ENCODE measurements at places on chromosomes 5 and 9.

GRCh38 chr5:132556153-132556762 is 519 bp upstream of the RAD50 start:
- no peak for DNase-seq

GRCh38 chr5:95733107-95733665 is 2.0 kb downstream of the RHOBTB3 start:
- no peak for DNase-seq

DNA sequence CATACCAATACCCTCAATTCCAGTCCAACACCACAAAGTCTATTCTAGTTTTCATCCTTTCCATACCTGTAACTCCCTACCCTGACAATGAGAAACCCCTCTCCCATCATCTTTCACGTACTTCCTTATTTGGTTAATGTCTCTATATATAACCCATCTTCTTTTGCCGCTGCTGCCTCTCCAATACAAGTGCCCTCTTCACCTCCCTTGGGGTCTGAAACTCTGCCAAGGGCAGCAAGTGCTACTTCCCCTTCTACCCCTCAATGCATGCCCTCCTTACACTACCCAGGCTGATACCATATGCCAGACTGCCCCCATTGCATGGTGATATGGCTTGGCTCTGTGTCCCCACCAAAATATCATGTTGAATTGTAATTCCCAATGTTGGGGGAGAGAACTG is 24.4 kb upstream of the SMIM15 start:
- DNase-seq, result no peak

GRCh38 chr5:14225173-14225834 is 82.2 kb downstream of the TRIO start:
- DNase-seq, result no peak

- DNase-seq, result no peak
These were observed 32.5 kb upstream of the N4BP3 start for GRCh38 chr5:178080618-178081410.

DNA sequence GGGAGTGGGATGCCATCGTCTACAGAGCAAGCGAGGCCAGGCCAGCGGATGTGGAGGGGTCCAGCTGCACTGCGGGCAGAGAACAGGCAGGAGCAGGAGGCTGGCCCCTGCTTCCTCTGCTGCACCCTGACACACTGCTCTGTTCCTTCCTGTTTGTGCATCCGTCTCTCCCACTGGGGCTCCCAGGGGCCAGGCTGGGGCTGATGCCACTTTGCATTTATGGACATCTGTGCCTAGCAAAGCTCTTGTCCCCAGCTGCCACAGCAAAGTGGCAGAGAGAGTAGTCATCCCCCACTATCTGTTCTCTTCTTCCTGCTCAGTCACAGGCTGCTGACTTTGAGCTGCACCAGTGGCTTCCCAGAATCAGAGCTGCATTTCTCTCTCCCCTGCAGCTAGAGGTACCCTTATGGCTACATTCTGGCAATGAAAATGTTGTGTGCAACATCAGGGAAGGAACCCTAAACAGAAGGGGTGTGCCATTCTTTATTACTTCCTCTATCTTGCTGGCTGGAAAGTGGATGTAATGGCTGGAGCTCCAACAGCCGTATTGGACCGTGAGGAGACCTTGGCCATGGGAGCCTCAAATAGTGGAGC is 4.2 kb upstream of the NINJ1 start:
- DNase-seq, result no peak

- DNase-seq, result no peak
These were observed 81.4 kb downstream of the SPATA31C2 start for GRCh38 chr9:88056876-88057275.

- DNase-seq, result no peak
These were observed 190.7 kb upstream of the SLC27A6 start for GRCh38 chr5:128774605-128775004.

DNA sequence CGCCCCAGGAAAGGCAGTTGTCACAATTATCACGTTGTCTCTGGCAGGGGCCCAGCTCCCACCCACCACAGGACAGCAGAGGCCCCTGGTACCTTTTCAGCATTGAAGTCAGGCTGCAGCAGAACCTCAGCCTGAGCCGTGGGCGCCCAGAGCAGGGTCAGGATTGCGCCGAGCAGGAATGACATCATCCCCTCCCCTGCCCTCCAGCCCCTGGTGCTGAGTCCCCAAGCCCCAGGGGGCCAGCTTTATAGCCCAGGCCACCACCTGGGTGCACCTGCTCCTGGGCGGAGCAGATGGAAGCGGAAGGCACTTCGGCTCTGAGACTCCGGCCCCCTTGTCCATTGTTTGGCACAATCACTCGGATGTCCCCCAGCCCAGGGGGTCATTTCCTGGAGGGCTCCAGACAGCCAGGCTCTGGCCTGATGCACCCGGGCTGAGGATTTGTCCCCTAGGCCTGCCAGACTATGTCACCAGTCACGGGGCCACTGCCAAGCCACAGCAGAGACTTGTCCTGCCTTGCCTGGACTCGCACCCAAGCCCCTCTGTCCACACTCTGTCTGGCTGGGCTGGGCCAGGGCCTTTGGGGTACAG is at the start of gene LCN15:
Gene LCN15 (minus strand): TSS at position 218 of the 591 bp plus-strand sequence. CDS start 30 bp downstream, at position 188.
- no peak for DNase-seq

- DNase-seq, result no peak
These were observed 4.7 kb upstream of the TNIP1 start for GRCh38 chr5:151085517-151086041.

DNA sequence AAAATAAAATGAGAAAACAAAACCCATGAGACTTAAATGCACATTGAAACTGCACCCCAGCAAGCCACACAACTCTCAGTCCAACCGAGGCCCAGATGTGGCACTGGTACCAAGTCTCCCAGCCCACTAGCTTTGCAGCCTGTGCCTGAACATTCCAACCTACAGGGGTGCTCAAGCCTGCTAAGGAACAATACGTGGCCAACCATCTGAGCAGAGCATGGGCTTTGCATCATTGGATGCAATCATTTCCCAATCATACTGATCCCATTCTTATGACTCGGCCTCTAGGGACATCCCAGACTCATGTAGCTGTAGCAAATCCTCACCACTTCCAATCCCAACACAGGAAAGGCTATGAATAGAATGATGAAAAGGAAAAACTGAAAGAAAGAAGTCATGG is 297.2 kb downstream of the SPOCK1 start:
- no peak for DNase-seq

- peak; percentile 41 for DNase-seq
These were observed 64.9 kb upstream of the OSMR start for GRCh38 chr5:38780945-38781344.

DNA sequence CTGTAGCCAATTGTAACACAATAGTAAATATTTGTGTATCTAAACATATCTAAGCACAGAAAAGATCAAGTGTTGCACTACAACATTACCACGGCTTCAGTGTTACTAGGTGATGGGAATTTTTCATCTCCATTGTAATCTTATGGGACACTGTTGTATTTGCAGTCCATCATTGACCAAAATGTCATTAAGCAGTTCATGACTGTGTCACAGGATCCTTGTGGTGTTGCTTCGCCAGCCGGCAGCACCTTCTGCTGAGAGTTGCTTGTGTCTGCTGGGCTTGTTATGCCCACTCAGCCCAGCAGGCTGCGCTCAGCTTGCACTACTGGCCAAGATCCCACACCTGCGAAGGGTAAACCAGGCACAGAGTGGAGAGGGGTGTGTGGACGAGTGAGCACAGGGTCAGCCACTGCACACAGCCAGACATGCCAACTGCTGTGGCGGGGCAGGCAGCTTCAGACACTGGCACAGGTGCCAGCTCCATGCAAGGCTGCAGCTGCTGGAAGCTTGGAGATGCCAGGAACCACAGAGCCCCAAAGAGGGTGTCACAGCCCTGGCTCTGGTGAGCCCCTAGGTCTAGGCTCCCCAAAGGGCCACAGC is 273.7 kb downstream of the CETN3 start:
- no peak for DNase-seq

- DNase-seq, result no peak
These were observed 113.4 kb downstream of the ST8SIA4 start for GRCh38 chr5:100789694-100790093.

GRCh38 chr5:137231540-137231939 is 267.6 kb downstream of the SPOCK1 start:
- DNase-seq, result no peak

DNA sequence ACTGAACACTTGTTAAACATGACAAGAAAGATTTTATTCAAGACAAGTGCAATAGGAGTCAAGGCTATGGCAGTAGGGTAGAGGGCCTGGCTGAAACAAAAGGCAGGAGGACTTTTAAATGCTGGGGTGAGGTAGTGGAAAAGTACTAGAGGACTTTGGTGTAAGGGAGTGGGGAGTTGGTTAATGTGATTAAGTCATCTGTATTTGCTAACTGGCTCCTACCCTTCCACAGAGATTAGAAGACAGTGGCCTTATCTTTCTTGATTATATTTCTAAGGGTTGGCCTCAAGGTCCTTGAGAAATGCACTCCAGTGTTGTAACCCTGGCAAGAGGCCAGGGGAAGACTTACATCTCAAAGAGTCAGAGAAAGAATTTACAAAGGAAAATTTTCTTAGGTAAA is 160.2 kb upstream of the FTMT start:
- DNase-seq, result no peak

DNA sequence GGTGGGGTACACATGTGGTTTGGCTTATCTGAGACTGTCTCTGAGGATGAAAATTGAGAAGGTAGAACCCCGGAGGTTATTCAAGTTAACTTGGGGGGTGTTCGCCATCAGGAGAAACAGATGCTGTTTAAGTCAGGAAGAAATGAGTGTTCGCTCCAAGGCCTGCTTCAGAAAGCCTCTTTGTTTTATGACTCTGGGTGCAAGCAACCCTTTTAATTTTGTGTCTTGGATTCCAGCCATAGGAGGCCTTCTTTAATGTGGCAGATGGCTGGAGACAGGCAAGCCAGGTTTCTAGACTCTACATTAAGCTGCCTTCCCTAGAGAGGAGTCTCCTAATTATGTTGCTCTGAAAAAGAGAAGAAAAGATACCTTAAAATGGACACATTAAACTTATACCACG is 4.2 kb upstream of the SMAD5 start:
- DNase-seq, result no peak

- DNase-seq, result no peak
These were observed 17.0 kb upstream of the RNF20 start for GRCh38 chr9:101516655-101517054.

DNA sequence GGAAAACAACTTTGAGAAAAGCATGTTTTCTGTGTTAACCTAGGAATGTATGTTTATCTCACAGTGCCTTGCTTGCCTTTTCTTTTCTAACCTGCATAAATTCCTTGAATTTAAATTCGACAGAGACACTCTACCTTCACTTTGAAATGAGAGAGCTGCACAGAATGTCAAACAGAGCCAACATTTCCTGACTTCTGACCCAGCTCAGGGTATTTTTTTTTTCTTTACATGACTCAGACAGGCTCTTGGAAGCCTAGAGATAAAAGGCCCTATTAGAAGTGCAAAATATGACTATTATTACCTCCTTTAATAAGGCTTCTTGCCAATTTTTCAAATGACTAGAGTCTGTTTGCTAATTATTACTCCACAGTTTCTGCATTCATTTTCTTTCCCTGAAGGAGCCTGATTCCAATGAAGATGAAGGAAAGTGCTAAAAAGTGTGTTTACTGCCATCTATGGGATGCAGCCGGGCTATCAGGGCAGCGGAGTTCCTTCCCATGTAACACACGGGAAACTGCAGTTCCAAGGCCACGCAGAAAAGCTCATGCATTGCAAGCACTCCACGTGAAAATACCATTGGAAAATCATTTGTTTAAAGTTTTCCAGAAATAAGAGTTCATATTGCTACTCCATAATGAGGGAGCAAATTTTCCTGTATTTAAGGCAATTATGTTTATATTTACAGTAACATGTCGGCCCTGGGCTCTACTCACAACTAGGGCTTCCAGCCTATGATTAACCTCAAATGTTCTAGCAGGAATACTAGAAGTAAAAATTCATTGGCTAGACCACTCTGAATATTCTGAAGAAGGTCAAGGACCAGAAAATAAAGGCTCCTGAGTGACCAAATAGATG is 485.6 kb downstream of the ZSWIM6 start:
- no peak for DNase-seq

- DNase-seq, result no peak
These were observed 134.3 kb downstream of the CDH18 start for GRCh38 chr5:19853616-19854240.

- no peak for DNase-seq
These were observed 1.0 kb upstream of the FIBCD1 start for GRCh38 chr9:130940027-130940549.
